Smooth muscle cell of the pulmonary artery (primary cell): ENCODE measurements at places on chromosomes 5 and 9. TPM values are rescaled to one million over a fixed set of nuclear protein-coding genes. Genes with fewer than 3 reads are reported as not detected.

Gene DYNC2I2
- total RNA-seq, result 35.8 and 43.4 TPM in 2 replicates

Gene ENTPD8
- total RNA-seq, result not detected in 2 replicates

Gene ZNF354C
- total RNA-seq, result 7.7 and 8.5 TPM in 2 replicates

Gene FYB1
- total RNA-seq, result 0.03 and 0.07 TPM in 2 replicates

Gene TXNDC8
- not detected in 2 replicates for total RNA-seq

Gene STARD4
- 69.4 and 88.1 TPM in 2 replicates for total RNA-seq
